Left lung (tissue), 14 donors: ENCODE measurements at places on chromosomes 11 and 22. TPM values are rescaled to one million over a fixed set of nuclear protein-coding genes. Genes with fewer than 3 reads are reported as not detected.

GRCh38 chr11:3723014-3723708, 52.0 kb upstream of the CHRNA10 start:
- H3K36me3 ChIP-seq = no peaks in the 10 kb centered on the region
- H3K4me3 ChIP-seq = no peak overlapping the region
- DNase-seq = no peak
- H3K27me3 ChIP-seq = no peaks in the 10 kb centered on the region
- peaks cover 14% of the 10 kb centered on the region for H3K4me1 ChIP-seq
- H3K27ac ChIP-seq = no peak overlapping the region

SCGB1D2 gene
- polyA plus RNA-seq = not detected

GRCh38 chr11:67524480-67524808, 1.2 kb upstream of the CABP2 start:
- H3K4me3 ChIP-seq = no peak overlapping the region
- DNase-seq = no peak
- no peak overlapping the region for H3K27ac ChIP-seq
- H3K27me3 ChIP-seq = no peaks in the 10 kb centered on the region
- no peaks in the 10 kb centered on the region for H3K4me1 ChIP-seq

DNA sequence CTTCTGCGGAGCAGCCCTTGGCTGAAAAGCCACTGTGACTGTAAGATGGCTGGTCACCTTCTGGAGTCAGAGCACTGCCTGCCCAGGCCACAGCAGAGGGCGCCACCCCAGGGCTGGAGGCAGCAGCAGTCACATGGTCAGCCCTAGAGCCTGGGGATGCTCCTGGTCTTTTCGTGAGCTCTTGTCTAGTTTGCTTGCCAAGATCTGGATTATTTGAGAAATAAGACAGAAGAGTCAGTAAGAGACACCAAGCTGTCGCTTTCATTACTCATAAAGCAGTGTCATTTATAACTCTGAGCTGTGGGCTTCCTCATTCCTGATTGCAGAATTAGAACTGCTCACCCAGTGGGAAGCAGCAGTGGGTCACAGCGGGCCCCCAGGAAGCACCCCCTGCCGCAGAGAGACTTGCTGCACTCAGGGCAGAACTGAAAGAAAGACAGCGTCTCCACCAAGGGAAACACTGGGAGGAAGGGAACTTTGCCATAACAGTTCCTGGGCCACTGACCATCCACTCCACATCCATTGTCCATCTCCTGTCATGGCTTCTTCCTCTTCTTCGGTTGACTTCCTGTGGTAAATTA, 56.7 kb downstream of the PPP6R2 start:
- peak; percentile 7 for DNase-seq
- peak overlapping the region; percentile 51 for H3K27ac ChIP-seq
- no peak overlapping the region for H3K4me3 ChIP-seq
- no peaks in the 10 kb centered on the region for H3K27me3 ChIP-seq

DNA sequence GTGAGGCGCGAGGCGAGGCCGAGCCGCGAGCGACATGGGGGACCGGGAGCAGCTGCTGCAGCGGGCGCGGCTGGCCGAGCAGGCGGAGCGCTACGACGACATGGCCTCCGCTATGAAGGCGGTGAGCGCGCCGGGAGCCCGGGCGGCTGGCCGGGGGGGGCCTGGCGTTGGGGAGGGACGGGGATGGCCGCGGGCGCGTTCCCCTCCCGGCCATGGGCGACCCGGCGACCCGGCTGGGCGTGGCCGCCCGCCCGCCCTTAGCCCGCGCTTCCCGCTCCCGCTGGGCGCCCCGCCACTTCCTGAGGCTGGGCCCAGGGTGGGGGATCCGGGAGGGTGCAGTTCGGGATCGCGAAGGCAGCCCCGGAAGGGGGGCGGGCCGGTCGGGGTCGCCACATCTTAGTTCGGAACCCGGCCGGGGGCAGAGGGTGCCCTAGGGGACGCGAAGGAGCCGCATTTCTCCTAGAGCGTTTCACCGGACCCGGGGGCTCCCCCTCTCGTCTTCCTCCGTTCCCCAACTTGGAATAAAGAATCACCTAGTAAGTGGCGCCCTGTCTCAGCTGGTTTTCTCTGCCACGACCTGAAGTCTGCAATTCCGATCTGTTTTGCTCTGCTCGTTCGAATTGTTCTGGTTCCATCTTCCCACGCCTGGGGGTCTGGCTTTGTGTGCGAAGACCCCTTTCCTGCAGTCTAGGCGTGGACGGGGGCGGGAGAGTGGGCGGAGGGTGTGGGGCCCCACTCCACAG, 536 bp downstream of the YWHAH start:
- H3K4me3 ChIP-seq = peak overlapping the region; percentile 94
- H3K4me1 ChIP-seq = peaks cover 49% of the 10 kb centered on the region
- H3K36me3 ChIP-seq = peaks cover 16% of the 10 kb centered on the region
- H3K27me3 ChIP-seq = no peaks in the 10 kb centered on the region

GRCh38 chr22:20852076-20852475, 6.5 kb downstream of the PI4KA start:
- H3K4me1 ChIP-seq = peaks cover 8% of the 10 kb centered on the region
- no peak overlapping the region for H3K4me3 ChIP-seq
- no peaks in the 10 kb centered on the region for H3K27me3 ChIP-seq
- H3K27ac ChIP-seq = no peak overlapping the region
- no peaks in the 10 kb centered on the region for H3K36me3 ChIP-seq

KCNJ4 gene
- 0.07 TPM for polyA plus RNA-seq

GRCh38 chr11:44335919-44336318, 26.0 kb upstream of the ALX4 start:
- no peak overlapping the region for H3K4me3 ChIP-seq
- peaks cover 100% of the 10 kb centered on the region for H3K27me3 ChIP-seq
- no peaks in the 10 kb centered on the region for H3K4me1 ChIP-seq
- DNase-seq = no peak

TRPT1 gene
- polyA plus RNA-seq = 32.1 TPM

FOLR3 gene
- 3.2 TPM for polyA plus RNA-seq

H19 gene
- 875 TPM for polyA plus RNA-seq

- no peak overlapping the region for H3K27ac ChIP-seq
- H3K27me3 ChIP-seq = no peaks in the 10 kb centered on the region
- DNase-seq = no peak
- H3K4me3 ChIP-seq = no peak overlapping the region
- no peaks in the 10 kb centered on the region for H3K4me1 ChIP-seq
Measured at GRCh38 chr11:11105361-11105760, 247.5 kb upstream of the ZBED5 start.

- peak within 1 kb of the TSS; percentile 31 for H3K4me3 ChIP-seq
- DNase-seq = peak; percentile 95
- peaks cover 18% of the 10 kb centered on the region for H3K4me1 ChIP-seq
- H3K27ac ChIP-seq = peak within 1 kb of the TSS; percentile 41
Measured at GRCh38 chr11:119381181-119381988, at the start of gene USP2. Gene USP2 (minus strand): TSS chr11:119381690. CDS start chr11:119373480, 8,210 bp downstream.

DNA sequence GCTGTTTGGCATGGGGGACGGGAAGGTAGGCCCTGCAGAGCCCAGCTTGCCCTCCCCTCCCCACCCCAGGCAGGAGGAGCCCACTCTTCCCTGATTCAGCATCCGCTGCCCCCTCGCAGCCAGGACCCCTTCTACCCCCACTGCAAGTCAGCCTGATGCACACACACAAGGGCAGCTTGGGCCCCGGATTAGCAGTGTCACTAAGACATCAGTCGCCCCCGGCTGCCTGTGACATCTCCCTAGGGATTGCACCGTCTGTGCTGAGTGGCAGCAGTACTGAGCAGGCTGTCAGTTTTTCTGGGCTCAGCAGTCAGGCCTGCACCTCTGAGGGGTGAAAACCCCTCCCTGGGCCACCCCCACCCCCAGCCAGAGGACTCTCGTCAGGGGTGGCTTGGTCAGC, 30.4 kb upstream of the SYT7 start:
- no peak overlapping the region for H3K4me3 ChIP-seq
- no peaks in the 10 kb centered on the region for H3K4me1 ChIP-seq
- DNase-seq = no peak
- no peaks in the 10 kb centered on the region for H3K36me3 ChIP-seq

FJX1 gene
- polyA plus RNA-seq = 4.2 TPM

DNA sequence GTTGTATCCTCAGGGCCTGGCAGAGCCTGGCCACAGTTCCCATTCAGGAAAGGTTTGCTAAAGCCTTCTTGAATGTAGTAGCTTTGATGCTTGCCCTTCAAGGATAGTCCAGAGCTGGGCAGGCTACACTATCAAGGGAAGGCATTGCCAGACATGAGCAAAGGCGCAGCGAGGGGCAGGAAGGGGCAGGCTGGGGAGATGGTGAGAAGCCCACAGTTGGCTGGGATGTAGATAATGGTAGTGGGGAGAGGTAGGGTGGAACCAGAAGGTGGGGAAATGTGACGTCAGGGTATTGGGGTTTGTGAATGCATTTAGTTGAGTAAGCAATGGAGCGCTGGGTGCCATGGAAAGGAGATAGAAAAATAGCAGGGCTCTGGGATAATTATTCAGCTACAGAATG, 28.6 kb downstream of the LRRC32 start:
- DNase-seq = no peak
- H3K36me3 ChIP-seq = no peaks in the 10 kb centered on the region
- H3K27ac ChIP-seq = no peak overlapping the region
- peaks cover 10% of the 10 kb centered on the region for H3K4me1 ChIP-seq
- H3K27me3 ChIP-seq = peaks cover 3% of the 10 kb centered on the region

- H3K4me1 ChIP-seq = peaks cover 5% of the 10 kb centered on the region
- peaks cover 62% of the 10 kb centered on the region for H3K36me3 ChIP-seq
- H3K27ac ChIP-seq = no peak overlapping the region
- no peaks in the 10 kb centered on the region for H3K27me3 ChIP-seq
- no peak for DNase-seq
Measured at GRCh38 chr11:77377734-77378133, 76.2 kb upstream of the GDPD4 start.

- H3K4me1 ChIP-seq = peaks cover 3% of the 10 kb centered on the region
- no peak overlapping the region for H3K4me3 ChIP-seq
- no peaks in the 10 kb centered on the region for H3K27me3 ChIP-seq
- no peaks in the 10 kb centered on the region for H3K36me3 ChIP-seq
Measured at GRCh38 chr11:66749091-66749490, 20.1 kb upstream of the SPTBN2 start.

- no peaks in the 10 kb centered on the region for H3K36me3 ChIP-seq
- peak overlapping the region; percentile 55 for H3K27ac ChIP-seq
- peaks cover 28% of the 10 kb centered on the region for H3K4me1 ChIP-seq
- H3K27me3 ChIP-seq = no peaks in the 10 kb centered on the region
- DNase-seq = peak; percentile 45
Measured at GRCh38 chr11:57514538-57515331, 767 bp downstream of the SLC43A1 start.

KRTAP5-9 gene
- 0.26 TPM for polyA plus RNA-seq

DNA sequence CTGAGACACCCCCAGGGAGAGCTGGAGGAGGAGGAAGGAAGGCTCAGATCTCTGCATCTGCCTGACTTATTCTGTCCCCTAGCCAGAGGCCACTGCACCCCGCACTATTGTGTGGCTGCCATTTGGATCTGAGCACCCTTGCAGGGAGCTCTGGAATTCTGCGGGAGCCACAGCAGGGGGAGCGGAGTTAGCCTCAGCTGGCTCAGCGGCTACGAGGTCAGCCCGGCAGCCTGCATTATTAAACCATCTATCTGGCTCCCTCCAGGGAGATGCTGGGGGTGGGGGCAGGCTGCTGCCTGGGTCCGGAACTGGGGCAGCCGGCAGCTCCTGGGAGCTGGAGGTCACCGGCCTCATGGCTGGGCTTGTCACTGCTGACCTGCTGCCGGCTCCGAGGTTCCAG, 6.5 kb upstream of the ELFN2 start:
- no peak for DNase-seq
- no peak overlapping the region for H3K4me3 ChIP-seq
- H3K4me1 ChIP-seq = no peaks in the 10 kb centered on the region

HTR3A gene
- not detected for polyA plus RNA-seq

- no peak for DNase-seq
- no peak overlapping the region for H3K4me3 ChIP-seq
- peaks cover 4% of the 10 kb centered on the region for H3K36me3 ChIP-seq
- H3K27me3 ChIP-seq = no peaks in the 10 kb centered on the region
- no peak overlapping the region for H3K27ac ChIP-seq
Measured at GRCh38 chr11:112058103-112058502, 15.7 kb downstream of the PIH1D2 start.

DNA sequence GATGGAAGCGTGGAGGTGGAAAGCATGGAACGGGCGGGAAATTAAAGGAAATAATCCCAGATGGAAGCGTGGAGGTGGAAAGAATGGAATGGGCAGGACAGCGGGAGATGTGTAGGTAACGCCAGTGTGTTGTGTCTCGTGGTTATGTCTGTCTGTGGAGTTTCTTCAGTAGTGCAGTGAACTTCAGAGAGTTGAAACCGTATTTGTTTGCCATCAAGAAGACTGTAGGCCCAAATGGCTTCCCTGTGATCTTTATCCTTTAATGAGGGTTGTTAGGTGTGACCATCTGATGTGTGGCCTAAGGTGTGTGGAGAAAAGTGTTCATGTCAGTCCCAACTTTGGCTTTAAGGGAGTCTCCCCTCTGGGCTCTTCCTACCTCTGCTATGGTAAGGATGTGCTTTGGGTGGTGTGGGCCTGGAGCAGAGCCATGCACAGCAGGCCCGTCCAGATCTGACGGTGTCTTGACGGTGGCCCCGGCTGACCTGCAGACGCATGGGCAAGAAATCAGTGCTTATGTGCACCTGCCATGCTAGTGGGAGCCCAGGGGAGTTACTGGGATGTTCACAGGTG, 39.6 kb downstream of the AP2A2 start:
- H3K4me1 ChIP-seq = peaks cover 37% of the 10 kb centered on the region
- no peak overlapping the region for H3K4me3 ChIP-seq
- peak; percentile 24 for DNase-seq
- no peaks in the 10 kb centered on the region for H3K27me3 ChIP-seq
- no peak overlapping the region for H3K27ac ChIP-seq
- H3K36me3 ChIP-seq = no peaks in the 10 kb centered on the region

DNA sequence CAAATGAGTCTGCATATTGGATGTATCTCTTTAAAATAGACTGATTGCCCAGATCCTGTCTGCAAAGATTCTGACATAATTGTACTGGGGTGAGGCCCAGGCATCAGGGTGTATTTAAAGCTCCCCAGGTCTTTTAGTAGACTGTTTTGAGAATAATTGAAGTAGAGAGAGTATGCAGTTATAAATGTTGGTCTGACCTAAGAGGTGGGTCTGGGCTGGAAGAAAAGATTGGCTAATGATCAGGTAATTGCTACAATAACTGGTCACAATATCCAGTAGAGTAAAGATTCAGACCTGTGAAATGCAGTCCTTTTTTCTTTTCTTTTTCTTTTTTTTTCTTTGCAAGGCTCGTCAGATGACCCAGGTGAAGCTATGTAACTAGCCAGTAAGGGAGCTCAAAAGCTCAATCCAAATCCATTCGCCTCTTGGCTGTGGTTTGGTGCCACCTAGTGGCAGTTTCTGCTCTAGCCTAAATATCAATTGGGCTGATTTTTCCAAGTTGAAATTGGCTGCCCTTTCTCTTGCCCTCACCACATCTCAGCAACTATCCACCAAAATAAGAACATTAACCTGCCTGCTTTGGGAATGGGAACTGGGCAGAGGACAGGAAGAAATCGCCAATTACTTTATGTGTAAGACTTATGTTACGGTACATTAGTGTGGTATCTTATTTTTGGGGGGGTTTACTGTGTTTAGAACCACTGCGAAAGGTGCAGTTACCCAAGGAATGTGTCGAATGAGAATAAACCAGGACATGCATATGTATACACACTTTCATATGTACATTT, 45.9 kb downstream of the ZNF143 start:
- no peaks in the 10 kb centered on the region for H3K27me3 ChIP-seq
- no peak overlapping the region for H3K4me3 ChIP-seq
- H3K27ac ChIP-seq = no peak overlapping the region
- peaks cover 5% of the 10 kb centered on the region for H3K4me1 ChIP-seq
- H3K36me3 ChIP-seq = no peaks in the 10 kb centered on the region

PGM2L1 gene
- polyA plus RNA-seq = 6.3 TPM

PLAAT5 gene
- 1.00 TPM for polyA plus RNA-seq

GRCh38 chr22:29693671-29694070, 26.1 kb upstream of the CABP7 start:
- no peak overlapping the region for H3K4me3 ChIP-seq
- peaks cover 77% of the 10 kb centered on the region for H3K36me3 ChIP-seq
- no peaks in the 10 kb centered on the region for H3K27me3 ChIP-seq
- no peak for DNase-seq
- H3K4me1 ChIP-seq = no peaks in the 10 kb centered on the region
- H3K27ac ChIP-seq = no peak overlapping the region
